ENCODE measurements at places on chromosomes 2 and 18.

GRCh38 chr2:109998-110397, 63.7 kb upstream of the FAM110C start:
- DNase-seq, result no peak

DNA sequence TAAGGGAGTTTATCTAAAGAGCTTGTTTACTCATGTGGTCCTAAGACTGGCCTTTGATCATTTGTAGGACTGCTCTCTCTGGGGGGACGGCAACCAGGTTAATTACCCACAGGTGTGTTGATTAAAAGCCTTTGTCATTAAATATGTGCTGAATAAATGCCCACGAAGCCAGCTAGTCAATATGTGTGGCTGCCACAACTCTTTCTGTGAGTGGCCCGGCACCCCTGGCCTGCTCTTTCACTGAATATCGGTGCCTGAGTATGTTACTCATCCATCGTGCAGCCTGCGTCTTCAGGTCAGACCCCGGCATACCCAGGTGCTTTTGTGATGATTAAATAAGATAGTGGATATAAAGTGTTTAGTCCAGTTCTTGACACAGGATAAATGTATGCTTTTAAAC, 24.3 kb upstream of the FSHR start:
- DNase-seq, result no peak

GRCh38 chr18:55124078-55124763, 165.0 kb upstream of the CCDC68 start:
- DNase-seq, result no peak

DNA sequence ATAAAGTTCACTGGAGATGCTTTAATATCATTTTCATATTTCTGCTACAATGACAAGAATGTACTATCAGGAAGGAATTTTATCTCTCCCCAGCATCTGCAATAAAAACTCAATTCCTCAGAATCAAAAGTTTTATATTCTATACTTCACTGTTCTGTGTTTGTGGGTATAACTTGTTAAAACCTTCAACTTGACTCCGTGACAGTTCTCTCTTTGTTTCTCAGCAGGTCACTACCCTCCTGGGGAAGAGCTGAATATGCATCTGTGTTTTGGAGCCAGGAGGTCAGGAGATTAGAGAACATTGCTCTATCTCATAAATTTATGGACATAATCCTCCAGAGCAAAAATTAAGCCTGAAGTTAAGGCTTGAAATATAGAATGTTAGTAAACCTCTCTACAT, 411.4 kb downstream of the TRIB2 start:
- DNase-seq, result no peak

- no peak for DNase-seq
These were observed 168.3 kb downstream of the NRP2 start for GRCh38 chr2:205850611-205851010.

- DNase-seq, result no peak
These were observed 3.4 kb downstream of the PXDN start for GRCh38 chr2:1740716-1741589.

DNA sequence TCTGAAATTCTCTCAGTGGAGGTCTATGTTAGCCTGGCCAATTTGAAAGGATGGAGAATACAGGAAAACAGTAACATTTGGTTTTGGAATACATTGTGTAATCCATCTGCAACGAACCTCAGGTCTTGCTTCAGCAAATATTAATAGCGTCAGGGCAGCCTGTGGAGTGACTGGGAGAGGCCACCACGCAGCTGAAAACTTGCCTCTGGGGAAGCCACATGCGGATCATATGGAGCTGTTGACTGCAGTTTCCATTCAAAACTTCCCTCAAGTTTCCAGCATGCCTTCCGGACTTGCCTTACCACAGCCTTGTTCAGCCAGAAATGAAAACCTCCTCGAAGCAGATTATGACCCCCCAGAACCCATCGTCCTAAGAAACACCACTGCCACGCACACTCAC, 25.7 kb downstream of the BCL11A start:
- DNase-seq, result no peak

- no peak for DNase-seq
These were observed 63.5 kb downstream of the CYB5A start for GRCh38 chr18:74228312-74228711.

DNA sequence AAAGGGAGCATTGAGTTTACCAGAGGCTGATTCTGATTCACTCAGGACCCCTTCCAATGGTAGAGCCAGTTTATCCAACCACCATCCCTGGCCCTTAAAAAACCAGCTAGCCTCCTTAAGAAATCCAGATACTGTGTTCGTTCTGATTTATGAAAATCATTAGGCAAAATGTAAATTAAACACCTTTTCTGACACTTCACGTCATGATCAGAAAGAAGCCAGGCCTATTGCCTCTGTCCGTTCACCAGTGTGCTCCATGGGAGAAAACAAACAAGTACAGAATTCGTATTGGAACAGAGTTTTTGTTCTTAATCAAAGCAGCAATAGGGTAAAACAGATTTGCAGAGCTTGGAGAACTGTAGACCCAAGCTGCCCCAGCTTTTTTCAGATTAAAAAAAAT, 31.1 kb upstream of the RAPH1 start:
- no peak for DNase-seq

DNA sequence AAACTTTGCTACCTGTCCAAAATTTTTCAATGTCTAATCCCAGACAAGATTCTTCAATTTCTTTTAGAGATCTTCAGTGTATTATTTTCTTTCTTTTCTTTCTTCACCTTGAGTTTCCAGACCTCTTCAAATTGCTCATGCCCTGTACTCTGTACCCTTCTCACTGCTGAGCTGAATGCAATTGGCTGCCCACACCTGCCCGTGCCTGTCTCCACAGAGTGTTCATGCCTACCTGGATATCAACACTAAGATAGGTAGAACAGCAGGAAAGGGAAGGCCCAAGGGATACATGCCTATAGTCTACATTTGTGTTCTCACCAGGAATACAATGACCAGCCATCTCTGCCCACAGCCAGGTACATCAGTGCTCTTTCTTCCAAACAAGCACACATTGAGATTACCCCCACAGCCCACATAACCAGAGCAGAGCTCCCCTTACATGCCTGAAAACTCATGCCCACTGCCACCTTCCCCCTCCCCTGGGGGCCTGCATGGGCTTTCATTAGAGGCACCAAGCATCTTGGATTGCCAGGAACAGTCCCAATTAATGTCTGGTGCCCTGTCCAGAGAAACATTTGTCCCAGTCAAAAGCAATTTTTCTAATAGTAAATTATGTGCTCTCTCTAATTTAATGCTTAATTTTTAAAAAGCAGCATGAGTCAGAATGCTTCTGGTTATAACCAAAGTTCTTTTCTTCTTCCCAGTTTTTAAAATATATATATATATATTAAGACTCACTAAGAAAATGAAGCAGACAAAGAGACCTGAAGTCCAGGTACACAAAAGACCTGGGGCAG, 134.9 kb upstream of the SLC14A2 start:
- no peak for DNase-seq

- no peak for DNase-seq
These were observed 620.0 kb upstream of the SLC39A10 start for GRCh38 chr2:195037045-195037444.

DNA sequence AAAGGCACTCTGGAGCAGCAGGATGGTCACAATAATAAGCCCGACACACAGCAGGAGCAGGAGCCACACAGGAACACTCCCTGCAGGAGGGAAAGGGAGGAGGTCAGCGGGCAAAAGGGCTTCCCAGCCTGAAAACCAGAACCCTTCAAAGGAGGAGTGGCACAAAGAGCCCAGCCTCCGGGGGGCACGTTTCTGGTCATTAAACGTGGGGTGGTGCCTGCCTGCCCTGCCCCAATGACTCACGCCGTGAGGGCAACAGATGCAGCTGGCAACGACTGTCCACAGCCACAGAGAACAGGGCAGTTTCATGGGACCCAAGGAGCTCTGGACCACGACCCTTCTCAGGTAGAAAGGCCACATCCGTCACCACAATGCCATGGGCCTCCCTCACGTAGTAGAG, 3.0 kb downstream of the PREB start:
- DNase-seq, result no peak

GRCh38 chr2:98470851-98471255, 26.2 kb downstream of the INPP4A start:
- no peak for DNase-seq

DNA sequence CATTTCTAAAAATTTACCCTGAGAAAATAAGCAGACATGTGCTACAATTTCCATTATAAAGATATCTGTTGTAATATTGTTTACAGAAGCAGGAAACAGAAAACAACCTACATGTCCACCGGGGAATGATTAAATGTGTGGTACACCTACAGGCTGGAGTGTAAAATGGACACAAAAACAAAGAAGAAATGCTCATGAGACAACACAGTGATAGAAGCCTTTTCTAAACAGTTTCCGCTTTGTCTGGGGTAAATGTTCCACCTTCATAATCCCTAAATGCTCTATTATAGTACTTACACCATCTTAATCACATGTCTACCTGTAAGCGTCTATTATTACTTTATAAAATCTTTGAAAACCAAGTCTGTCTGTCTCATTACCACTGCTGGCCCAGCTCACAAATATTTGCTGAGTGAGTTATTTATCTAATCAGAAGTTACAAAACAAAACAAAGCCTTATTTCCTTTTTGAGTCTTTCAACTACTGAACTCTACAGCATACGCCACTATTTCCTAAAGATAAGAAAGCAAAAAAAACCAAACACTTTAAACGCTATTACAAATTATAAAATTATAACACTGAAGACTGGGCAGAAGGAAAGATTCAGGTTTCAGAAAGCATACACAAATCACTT, 95.3 kb downstream of the PIGN start:
- DNase-seq, result no peak

GRCh38 chr2:200614249-200614648, 28.4 kb downstream of the AOX1 start:
- DNase-seq, result no peak

GRCh38 chr2:216490061-216490460, 8.6 kb upstream of the RPL37A start:
- no peak for DNase-seq

- DNase-seq, result no peak
These were observed 23.6 kb downstream of the B4GALT6 start for GRCh38 chr18:31660763-31661162.

GRCh38 chr18:3836483-3837335, 386.7 kb downstream of the TGIF1 start:
- no peak for DNase-seq

GRCh38 chr2:205837663-205838062, 155.4 kb downstream of the NRP2 start:
- no peak for DNase-seq

DNA sequence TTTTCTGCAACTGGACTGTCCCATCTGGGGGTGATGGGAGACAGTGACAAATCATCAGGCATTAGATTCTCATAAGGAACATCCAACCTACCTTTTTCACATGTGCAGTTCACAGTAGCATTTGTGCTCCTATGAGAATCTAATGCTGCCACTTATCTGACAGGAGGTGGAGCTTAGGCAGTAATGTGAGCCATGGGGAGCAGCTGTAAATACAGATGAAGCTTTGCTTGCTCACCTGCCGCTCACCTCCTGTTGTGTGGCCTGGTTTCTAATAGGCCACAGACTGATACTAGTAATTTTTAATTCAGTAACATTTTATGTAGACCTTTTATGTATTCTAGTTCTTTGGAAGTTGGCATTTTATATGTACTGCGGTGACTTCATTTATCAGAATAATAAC, 180.1 kb upstream of the SPOPL start:
- no peak for DNase-seq

GRCh38 chr2:84741182-84741822, 139.6 kb downstream of the TRABD2A start:
- peak; percentile 9 for DNase-seq

GRCh38 chr2:46016091-46016490, 281.1 kb upstream of the EPAS1 start:
- no peak for DNase-seq

GRCh38 chr18:57220480-57220879, 73.6 kb downstream of the BOD1L2 start:
- no peak for DNase-seq

DNA sequence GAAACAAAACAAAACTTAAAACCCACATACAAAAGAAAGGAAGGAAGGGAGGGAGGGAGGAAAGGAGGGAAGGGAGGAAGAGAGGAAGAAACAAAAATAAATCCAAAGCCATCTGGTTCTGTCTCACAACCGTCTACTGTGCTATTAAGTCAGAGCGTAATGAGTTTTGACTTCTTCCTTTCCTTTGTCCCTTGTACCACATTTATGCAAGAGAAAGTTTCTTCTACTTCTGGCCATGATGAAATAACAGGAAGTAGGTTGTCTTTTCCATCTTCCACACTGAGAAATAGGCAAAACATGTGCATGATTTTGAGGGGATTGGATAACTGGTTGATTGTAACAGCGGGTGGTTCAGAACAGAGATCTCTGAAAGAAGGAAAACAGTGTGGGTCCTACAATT, 121.4 kb downstream of the CTAGE1 start:
- no peak for DNase-seq

DNA sequence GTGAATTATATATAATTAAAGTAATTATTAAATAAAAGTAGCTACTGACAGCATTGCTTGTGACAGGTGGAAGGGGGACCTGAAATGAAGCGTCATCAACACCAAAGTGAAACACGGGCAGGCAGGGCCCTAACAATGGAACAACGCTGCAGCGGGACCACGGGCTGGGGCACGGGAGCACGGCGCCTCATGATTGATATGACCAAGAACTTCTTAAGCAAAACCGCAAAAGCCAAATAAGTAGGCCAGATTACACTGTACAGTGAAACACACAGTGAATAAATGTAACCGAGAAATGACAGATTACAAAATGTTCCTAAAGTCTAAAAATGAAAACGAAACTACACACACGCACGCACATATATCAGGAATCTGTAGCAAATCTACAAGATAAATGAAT, 81.4 kb downstream of the SNTG2 start:
- DNase-seq, result no peak

Data from GM06990 (cell line).